ENCODE measurements at places on chromosomes 4 and X.

GRCh38 chrX:39930786-39931528, 166.8 kb downstream of the BCOR start:
- no peak for DNase-seq

DNA sequence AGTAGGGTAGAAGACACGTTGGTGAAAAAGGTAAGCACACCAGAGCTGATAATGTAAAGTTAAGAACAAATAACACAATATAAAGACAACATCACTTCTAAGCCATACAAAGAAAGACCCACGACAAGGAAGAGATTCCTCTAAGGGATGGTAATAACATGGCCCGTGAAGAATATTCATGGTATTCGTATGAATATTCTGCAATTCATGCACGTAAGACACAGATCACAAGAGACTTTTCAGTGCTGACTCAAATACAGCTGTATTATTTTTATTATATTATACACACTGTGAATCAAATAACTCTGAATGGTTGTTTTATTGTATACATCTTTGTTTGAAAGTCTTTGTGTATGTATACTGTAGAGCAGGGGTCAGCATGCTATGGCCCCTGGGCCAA, 29.5 kb upstream of the ZCCHC13 start:
- DNase-seq: no peak

DNA sequence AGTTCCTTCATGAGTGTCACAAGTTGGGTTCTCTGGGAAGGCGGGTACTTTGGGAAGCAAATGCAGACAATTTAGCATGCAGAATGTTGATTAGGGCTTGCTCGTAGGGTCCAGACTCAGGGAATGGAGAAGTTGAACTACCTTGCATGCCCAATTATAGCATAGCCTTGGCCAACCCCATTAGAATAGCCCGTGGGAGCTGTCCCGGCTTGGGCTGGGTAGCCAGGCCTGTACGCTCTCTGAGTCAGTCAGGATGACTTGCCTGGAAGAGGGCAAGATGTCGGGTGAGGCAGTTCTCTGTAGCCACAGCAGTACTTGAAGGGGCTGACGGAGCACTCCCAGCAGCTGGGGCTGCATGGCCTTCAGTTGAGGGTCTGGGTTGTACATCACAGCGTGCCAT, 19.5 kb downstream of the KIAA0232 start:
- DNase-seq: no peak

DNA sequence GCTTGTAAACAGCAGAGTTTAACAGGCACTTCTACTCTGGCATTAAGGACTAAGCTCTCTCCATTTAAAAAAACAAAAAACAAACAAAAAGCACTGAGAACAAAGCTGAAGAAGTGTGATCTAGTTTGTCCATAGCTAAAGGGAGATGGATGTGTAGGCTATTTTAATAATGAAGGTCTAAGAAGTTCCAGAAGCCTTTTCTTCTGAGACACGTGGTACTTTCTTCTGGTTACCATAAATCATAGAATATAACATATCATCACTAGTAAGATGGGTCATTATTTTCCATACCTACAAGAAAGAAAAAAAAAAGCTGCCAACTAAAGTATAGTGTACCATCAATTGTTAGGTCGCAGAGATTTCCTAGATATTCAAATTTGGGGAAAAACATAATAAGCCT, 722 bp upstream of the NBDY start:
- peak; percentile 34 for DNase-seq

- DNase-seq: no peak
Observed at GRCh38 chrX:39508300-39508692, 589.5 kb downstream of the BCOR start.

- DNase-seq: peak; percentile 79
Observed at GRCh38 chr4:155679343-155679742, 12.7 kb downstream of the GUCY1A1 start.

DNA sequence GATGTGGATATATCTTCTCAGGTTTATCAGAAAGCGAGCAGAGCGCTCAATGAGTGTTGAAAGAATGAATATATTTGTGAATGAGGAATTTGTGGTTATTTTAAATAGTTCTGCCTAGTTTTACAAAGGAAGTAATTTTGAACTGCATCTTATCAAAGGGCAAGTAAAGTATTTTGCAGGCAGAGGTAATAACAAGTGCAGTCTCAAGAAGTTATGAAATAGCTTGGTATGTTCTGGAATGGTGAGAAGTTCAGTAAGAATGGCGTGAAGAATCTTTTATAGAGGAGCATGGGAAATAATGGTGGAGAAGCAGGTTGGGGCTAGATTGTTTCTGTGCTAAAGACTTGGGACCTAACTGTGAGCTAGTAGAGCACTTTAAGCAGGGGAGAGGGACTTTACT, 10.9 kb downstream of the TMA16 start:
- DNase-seq: peak; percentile 71

DNA sequence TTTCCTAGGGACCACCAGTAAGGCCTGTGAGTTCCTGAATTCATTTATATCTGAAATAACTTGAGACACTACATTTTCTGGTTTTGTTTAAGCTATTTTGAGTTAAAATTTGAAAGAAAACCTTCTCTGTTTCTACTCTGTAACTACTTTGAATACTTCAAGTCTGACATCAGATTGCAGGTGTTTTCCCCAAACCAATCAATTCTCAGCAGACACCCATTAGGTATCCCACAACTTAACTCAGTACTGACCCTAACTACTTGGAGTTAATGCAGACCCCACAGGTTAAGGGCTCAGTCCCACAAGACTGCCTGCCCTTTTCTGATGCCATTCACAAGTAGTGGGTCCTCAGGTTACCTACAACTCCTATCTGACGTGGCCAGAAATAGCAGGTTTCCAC, 1100.0 kb upstream of the SLIT2 start:
- DNase-seq: no peak

GRCh38 chr4:52369649-52370048, 289.5 kb downstream of the USP46 start:
- DNase-seq: no peak

GRCh38 chr4:26590639-26591038, 6.8 kb downstream of the TBC1D19 start:
- no peak for DNase-seq

DNA sequence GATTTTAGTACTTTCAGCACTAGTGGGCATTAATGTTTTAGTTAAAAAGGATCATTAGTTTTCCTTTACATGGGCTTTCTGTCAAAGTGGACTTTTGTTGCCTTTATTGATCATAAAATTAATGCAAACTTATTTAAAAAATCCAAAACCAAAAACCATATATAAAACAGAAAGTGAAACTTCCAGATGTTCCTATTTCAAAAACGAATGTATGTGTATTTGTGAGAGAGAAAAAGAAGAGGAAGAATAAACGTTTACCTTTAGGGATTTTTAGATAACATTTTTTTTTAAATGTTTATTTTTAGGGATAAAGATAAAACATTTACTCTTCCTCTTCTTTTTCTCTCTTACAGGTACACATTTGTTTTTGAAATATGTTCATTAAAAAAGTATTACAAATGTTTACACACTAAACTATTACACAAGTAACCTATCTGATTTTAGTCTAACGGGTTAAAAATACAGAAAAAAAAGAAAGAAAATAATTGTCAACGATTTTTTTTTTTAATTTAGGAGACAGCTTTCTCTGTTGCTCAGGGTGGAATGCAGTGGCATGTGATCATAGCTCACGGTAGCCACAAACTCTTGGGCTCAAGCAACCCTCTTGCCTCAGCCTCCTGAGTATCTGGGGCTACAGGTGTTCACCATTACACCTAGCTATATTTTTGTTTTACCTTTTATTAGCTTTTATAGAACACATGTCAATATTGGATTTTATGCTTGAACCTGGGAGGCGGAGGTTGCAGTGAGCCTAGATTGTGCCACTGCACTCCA, 16.8 kb upstream of the COX18 start:
- DNase-seq: no peak

DNA sequence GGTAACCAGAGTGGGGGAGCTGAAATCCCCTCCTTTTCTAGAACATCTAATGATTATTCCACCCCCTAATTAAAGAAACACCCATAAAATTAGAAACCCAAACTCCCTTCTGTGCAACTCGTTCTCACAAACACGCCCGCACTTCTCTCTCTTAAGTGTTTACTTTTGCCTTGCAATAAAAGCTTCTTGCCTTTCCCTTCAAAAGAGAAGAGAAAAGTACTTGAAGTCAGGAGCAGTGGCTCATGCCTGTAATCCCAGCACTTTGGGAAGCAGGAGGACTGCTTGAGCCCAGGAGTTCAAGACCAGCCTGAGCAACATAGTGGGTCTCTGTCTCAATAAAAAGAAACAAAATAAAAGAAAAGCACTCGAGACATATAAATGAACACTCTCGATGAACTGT, 3.6 kb upstream of the GPR173 start:
- DNase-seq: no peak

- DNase-seq: peak; percentile 27
Observed at GRCh38 chr4:112895811-112896608, 153.4 kb upstream of the ANK2 start.

GRCh38 chr4:141432000-141432712, 204.2 kb upstream of the IL15 start:
- DNase-seq: peak; percentile 46

GRCh38 chr4:100935090-100935489, 412.2 kb downstream of the PPP3CA start:
- DNase-seq: peak; percentile 3
